Esophagus squamous epithelium (tissue), 5 donors: ENCODE measurements at places on chromosomes 2 and 18.

DNA sequence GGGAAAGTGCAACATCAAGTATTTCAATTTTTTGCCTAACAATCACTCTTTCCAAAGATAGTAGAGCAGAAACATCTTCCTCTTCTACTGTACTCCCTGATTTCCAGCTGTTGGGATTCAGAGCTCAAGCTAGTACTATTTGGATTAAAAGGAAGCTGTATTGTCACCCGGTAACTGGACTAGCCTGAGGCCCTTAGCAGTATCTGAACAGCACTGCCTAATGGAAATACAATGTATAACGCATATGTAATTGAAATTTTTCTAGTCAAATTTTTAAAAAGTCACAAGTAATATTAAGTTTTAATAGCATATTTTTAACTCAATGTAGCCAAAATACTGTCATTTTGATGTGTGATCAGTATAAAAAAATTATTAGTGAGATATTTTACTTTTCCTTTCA lies 86.2 kb downstream of the COX7A2L start:
- no peak for DNase-seq

DNA sequence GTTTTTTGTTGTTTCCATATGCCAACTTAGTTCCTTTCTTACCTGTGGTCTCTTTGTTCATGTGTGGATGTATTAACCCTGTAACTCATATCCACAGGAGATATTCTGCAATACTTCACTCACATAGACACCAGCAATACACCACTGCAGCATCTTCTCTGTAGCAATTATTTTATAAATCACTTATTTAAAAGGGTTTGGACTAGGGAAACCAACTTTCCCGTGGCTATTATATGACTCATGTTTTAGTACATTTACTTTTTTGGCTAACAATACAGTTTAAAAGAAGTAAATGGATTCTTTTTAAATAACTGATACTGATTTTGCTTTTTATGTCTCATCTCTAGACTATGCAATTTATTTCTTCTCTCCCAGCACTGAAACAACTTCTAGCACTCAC lies 488.9 kb downstream of the MBD2 start:
- DNase-seq, result no peak

DNA sequence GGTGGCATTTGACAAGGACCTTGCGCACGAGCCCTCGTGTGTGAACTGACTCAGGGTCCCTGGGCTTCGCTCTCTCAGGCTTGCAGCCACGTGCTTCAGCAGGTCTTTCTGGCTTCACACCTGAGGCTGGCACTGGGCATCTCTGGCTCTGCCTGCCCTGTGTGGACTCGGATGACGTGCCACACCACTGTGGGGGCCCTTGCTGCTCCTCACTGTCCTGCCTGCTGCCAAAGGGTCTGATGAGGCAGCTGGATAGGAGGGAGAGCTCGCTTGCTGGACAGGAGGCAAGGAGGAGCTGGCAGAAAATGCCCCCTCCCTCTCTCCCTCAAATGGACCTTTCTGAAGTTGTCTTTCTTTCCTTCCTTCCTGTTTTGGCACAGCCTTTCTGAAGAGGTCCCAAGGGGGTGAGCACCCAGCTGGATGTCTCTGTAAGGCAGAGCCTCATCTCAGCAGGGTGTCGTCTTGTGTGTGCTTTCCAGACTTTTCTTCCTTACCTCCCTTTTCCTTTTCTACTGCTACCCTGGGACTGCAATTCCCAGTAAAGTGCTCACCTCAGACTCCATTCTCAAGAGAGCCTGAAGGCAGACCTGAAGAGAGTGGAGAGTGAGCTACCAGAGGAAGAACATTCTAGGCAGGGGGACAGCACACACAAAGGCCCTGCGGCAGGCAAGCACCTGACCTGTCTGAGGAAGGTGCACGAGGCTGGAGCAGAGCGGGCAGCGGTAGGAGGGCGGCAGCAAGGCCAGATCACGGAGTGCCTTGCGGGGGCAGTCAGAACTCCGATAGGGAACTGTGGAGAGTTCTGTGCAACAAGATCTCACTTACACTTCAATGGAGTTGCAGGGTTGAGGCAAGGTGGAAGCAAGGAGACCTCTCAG lies 5.3 kb downstream of the PER2 start:
- DNase-seq, result no peak

DNA sequence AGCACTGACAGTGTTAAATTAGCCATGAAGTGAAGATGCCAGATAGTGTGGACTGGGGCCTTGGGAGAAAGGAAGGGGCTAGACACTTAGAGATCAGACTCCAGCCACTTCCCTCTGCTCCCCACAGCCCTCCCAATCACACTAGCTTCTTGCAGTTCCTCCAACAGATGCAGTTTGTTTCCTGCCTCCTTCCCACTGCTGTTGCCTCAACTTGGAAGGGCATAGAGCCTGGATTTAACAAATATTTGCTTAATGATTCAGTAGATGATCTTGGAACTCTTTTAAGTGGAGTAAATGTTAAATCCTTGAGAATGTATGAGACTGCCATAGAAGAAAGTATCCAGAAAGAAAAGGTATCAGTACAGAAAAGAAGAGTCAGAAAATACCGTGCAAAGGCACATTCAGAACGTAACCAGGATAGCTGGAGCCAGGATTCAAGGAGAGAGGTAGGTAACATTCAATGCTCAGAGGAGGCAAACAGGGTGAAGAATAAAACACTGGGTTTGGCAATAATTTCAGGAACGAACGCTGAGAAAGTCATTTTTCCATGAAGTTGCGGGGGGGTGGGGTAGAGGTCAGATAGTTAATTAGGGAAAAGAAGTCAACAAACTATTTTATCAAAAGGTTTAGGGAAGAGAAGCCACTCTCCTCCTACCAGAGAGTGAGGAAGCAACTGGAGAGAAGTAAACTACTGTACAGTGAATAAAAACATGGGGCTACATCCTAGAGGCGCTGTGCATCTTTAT lies 1.3 kb upstream of the BZW1 start:
- DNase-seq, result no peak
